ENCODE measurements at places on chromosomes 16 and 17. TPM values are rescaled to one million over a fixed set of nuclear protein-coding genes. Genes with fewer than 3 reads are reported as not detected.

DNA sequence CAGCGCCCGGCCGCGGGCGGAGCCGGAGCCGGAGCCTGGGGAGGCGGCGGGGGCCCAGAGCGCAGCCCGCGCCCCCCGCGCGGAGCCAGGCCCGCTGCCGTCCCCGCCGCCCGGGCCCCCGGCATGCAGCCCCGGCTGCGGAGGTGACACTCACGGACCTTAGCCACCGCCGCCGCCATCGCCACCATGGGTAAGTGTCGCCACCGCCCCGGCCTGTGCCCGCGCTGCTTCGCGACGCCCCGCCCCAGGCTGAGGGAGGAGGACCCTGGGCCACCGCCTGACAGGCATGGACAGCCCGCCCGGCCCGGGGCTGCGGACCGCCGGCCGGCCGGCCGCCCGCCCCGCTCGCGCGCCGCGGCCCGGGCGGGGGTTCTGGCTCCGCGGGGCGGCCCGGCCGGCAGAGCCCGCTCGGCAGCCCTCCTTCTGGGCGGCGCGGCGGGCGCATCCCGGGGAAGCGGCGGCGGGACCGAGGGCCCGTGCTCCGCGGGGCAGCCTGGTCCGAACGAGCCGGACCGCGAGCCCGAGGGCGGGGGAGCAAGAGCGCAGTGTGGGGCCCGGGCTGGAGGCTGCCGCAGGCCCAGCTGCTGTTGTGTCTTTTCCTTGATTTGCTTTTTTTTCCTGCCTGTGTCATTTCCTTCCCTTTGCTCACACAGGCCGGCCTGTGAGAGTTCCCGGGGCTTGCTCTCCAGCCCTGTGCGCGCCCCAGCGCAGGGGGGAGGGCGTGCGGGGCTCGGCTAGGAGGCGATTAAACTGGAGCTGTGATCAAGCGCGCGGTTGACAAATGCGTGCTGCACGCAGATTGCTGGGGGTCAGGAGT is 565 bp downstream of the MAP3K3 start:
- no peak for ATAC-seq

DHRS7C gene
- total RNA-seq = not detected

DNA sequence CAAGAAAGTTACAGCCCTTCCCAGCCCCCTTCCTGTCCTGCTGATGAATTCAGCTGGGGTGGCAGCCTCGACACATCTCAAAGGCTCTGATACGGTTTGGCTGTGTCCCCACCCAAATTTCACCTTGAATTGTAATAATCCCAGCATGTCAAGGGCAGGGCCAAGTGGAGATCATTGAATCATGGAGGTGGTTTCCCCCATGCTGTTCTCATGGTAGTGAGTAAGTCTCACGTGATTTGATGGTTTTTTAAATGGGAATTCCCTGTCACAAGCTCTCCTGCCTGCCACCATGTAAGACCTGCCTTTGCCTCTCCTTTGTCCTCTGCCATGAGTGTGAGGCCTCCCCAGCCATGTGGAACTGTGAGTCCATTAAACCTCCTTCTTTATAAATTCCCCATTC is 163.2 kb upstream of the FOXF1 start:
- ATAC-seq = no peak

DNA sequence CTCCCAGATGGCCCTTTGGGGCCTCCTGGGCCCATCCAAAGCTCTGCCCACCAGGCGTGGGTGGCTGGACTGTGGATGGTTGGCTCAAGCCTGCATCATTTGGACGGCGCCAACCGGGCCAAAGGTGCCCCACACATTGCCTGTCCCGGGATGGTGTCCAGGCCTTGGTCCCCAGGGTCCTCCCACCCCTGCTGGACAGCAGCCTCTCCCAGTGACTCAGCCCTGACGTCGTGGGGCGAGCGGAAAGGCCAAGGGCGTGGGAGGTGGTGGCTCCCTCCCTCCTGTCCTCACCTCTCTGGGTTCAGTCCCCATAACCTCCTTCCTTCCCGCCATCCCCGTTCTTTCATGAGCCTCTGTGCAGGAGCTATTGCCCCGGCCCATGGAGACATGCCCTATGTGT is 42.1 kb upstream of the DLX4 start:
- no peak for ATAC-seq
